ENCODE measurements at places on chromosomes 1 and 21.

- DNase-seq: no peak
Observed at GRCh38 chr21:46268371-46268770, 17.0 kb downstream of the MCM3AP start.

DNA sequence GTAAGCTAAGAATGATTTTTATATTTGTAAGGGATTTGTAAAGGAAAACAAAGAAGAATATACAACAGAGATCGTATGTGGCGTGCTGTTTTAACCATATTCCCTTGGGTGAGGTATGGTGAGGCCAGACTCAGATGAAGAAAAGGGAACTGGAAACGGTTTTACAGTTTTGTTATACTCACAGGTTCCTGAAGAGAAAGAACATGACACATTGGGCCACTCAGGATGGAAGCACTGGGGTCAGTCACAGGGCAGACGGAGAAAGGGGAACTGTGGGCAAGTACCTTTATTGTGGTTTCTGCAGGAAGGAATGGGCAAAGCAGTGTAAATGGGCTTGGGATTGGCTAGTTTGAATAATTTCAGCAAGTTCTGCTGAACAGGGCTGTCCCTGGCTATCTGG, 177.4 kb downstream of the LBR start:
- DNase-seq: no peak

DNA sequence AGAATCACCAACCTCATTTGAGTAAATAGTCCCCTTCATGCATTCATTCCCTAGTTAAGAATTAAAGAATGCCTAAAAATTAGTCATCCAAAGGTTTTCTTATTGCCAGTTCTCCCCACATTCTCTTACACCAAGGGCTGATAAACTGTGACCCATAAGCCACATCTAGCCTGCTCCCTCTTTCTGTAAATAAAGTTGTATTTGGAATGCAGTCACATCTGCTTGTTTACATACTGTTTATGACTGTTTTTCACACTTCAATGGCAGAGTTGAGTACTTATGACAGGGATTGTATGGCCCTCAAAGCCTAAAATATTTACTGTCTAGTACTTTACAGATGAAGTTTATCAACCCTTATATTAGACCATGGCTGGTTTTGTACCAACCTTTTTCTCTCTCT, 16.1 kb upstream of the DYRK1A start:
- DNase-seq: no peak

- DNase-seq: no peak
Observed at GRCh38 chr1:207217778-207218511, 103.5 kb upstream of the CD55 start.

GRCh38 chr1:56063461-56063860, 515.9 kb downstream of the PLPP3 start:
- DNase-seq: no peak

GRCh38 chr1:56017336-56017735, 562.0 kb downstream of the PLPP3 start:
- no peak for DNase-seq

Data from esophagus squamous epithelium (tissue), 5 donors.